ENCODE measurements at places on chromosomes 2 and 18.
A peak's percentile ranks its signal among the peaks of the same experiment; 100 is the strongest.

DNA sequence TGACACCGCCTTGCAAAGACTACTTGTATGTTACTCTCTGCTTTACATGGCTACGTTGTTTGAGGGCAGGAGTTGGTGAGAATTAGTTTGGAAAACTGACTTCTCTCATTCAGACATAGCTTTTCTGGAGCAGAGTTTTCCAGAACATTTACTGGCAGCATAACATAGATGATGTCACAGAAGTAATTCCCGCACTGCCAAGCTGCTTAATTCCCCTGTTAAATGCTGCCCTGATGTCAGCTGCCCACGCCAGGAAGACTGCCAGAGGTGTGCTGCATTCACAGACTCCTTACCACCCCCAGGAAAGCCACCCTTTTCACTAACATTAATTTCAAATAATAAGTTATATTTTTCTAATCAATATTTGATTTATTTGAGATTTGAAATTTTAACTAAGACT, 24.7 kb upstream of the PTPN2 start:
- DNase-seq = no peak

GRCh38 chr2:204260901-204261300, 284.4 kb upstream of the PARD3B start:
- no peak for DNase-seq

- no peak for DNase-seq
Observed at GRCh38 chr18:58287353-58288274, 243.6 kb downstream of the NEDD4L start.

DNA sequence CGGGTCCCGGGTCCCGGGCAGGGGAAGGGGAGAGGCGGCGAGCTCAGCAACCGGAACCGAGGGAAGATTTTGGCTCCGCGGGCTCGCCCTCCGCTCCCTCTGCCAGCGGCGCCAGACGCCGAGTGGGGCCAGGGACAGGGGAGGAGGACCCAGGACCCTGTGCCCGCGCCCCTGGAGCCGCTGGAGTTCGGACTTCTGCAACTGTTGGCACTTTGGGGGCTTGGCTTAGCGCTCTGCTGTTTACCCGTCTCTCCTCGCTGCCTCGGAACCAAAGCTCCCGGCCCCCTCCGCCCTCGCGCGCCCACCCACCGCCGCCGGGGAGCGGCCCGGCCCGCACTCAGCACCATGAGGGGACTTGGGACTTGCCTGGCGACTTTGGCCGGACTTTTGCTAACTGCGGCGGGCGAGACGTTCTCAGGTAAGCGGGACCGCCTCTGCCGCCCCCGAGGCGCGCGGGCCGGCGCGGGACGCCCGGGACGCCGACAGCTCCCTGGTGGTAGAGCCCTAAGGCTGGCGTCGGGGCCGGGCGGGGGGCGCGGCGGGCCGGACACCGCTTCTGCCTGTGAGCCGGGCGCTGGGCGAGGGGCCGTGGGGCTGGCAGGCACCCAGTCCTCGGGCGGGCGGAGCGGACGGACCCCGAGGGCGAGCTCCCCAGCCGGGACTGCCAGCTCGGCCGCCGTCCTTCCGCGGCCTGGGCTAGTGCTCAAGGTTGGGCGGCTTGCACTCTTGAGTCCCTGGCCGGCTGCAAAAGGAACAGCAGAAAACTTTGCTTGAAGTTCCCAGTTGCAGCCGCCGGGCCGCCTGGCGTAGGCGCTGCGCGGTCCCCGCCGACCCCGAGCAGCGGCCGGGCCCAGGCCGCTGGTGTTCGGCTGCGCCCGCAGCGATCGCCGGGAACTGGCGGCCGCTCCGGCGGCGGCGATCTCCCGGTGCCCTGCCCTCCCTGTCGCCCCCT, 634 bp downstream of the PTPRM start:
- DNase-seq = peak; percentile 21

DNA sequence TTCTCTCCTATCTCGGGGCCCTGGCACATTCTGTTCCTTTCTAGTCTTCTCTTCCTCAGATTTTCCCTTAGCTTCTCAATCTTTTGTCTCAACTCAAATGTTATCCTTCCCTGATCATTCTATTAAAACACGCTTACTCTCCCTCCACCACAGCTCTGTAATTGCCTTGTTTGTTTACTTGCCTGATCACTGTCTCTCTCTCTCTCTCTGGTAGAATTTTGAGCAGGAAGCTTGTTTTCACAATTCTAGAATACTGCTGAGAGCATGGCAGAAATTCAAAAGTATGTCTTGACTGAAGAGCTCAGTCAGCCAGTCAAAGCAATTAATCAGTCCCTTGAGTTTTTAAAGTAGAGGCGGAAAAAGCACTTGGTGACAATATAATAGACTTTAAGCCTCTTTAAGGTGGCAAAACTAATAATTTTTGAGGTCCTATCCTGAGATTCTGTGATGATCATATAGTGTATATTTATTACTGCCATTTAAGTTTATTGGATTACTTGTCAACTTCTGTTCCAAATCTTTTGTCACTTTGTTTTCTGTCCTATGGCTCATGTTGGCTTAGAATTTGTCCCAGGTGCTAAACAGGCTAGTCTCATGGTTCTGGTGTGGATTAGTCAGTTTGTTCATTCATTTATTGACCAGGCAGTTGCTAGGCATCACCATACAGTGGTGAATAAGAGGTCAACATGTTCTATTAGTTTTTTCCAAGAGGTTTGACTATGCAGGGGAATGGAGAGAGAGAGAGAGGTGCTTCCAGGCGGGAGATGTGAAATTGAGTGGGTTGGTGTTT, 2.3 kb downstream of the PSMD1 start:
- DNase-seq = no peak

DNA sequence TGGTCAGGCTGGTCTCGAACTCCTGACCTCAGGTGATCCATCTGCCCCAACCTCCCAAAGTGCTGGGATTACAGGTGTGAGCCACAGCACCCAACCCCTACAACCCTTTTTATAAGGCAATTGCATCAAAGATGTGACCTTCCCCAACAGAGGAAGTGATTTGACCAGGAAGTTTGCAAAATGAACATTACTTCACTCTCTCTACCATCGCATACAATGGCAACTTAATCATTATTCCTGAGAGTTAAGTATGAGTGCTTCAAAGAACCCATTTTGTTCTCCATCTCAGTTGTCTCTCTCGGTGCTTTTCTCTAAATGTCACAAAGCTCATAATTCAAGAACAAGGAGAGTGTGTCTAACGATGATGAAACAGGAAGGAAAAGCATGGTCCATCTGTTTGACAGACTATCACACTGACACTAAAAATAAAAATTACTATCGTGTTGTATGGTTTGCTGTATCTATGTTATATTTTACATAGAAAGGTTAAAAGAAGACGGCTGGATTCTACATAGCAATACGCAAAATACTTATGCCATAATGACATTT, 18.1 kb upstream of the CREG2 start:
- DNase-seq = no peak

DNA sequence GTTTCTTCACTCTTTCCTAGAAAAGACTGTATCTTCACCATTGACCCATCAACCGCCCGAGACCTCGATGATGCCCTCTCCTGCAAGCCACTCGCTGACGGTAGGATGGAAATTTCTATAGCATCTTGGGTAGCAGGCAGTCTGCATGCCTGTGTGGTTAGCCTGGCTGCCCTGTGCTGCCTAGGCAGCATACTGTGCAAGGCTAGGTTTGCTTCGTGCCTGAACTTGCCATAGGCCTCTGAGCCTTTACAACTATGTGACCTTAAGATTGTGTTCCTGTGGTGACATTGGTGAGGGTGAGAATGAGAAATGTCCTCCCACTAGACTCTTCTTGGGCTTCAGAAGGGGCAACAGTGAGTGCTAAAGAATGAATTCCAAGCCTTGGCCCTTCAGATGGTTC, 168.2 kb upstream of the ALPP start:
- DNase-seq = no peak

DNA sequence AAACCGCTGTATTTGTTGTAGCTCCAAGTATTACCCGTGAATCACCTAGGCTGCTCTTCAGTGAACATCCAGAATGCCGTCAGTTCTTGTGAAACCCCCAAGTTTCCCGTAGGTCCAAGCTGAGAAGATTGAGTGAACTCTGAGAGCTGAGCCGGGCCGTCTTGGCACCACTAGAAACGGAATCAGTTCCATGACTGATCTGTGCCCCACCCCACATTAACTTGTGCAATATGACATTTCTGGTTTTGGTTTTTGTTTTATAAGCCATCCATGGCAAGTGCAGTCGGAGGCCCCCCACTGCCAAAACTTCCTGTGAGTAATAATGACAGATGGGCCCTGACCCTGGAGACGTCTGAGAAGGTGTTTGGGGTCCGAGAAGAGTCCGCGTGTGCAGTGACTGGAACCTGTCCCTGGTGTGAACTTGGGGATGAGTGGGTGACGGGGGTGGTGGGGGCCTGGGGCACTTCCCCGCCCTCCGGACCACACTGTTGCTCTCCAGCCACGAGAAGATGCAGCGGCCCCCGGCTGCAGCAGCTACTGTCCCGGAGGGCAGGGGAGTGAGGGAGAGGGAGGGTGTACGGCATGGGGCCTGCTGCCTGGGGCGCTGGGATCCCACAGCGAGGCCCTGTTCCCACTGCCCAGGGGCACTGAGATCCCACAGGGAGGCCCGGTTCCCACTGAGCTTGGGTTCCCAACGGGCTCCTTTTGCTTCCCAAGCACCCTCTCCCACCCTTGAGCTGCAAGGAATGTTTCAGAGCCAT, 26.5 kb downstream of the NFATC1 start:
- DNase-seq = no peak

GRCh38 chr2:150153646-150154307, 333.7 kb downstream of the RND3 start:
- no peak for DNase-seq

- DNase-seq = no peak
Observed at GRCh38 chr18:23933407-23933806, 81.1 kb upstream of the TTC39C start.

DNA sequence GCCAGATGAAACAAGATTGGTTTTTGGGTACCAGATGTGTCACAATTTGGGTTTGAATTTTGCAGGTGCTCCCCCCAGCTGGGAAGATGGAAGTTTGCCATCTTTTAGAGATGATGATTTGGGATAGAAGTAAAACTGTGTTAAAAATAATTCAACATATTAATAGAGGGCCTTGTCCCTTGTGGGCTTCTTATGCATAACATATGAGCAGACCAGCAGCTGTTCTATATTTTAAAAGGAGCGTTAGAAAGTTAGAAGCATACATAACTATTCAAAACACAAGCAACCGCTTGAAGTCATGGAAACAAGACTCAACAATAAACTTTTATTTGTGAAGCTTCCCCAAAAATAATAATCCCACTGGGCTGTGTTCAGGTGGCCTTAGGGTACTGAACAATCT, 62.8 kb downstream of the EFEMP1 start:
- no peak for DNase-seq

DNA sequence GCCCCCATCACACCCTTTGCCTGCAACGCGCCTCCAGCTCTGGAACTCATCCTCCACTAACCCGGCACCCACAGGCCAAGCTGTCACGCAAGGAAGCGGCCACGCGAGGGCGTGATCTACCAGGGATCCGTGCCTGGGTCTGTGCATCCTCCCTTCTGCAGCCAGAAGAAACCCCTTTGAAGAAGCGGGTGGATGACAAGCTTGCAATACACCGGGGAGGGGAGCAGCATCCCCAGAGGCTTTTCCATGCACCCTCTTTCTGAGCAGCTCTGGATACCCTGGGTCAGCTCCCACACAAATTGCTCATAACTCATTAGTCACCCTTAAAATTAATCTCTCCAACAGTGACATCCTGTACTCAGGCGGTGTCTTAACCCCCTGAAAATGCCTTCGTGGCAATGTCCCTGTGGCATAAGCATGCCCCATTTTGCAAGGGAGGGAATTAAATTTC, 47.6 kb downstream of the PDCL3 start:
- DNase-seq = peak; percentile 59

GRCh38 chr2:25371253-25372241, 29.8 kb upstream of the DNMT3A start:
- no peak for DNase-seq

- no peak for DNase-seq
Observed at GRCh38 chr2:127106457-127106990, 430 bp downstream of the BIN1 start.

- DNase-seq = no peak
Observed at GRCh38 chr2:8517850-8518498, 163.9 kb upstream of the ID2 start.

- DNase-seq = no peak
Observed at GRCh38 chr2:168571061-168571460, 115.0 kb downstream of the CERS6 start.

DNA sequence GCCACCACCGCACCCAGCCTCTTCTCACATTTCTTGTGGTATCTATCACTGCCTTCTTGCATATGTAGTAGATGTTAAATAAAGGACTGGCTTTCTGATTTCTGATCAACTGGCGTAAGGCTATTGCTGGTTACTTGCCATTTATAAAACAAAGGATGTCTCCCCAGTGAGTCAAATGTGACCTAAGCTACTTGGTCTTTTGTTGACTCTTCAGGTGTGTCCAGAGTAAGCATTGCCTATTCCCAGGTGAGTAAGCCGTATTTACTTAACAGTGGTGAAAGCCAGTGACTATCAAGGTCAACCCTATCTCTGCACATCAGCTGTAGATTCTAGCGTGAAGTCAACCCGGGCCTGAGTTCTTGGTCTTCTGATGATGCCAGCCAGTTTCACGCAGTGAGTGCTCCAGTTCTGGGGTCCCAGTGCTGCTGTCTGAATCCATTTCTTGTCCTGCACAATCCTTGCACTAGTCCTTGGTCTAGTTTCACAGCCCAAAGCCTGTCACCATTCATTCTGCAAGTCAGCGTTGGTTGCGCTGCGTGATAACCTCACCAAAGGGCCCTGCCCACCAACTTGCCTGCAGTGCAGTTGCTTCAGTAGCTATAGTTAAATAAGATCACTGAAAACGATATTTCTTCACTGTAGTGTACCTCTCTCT, 120.2 kb downstream of the GBX2 start:
- no peak for DNase-seq

GRCh38 chr2:239286901-239287300, 113.9 kb downstream of the HDAC4 start:
- DNase-seq = no peak

Measured in T-helper 2 cell (primary cell).